ENCODE measurements at places on chromosomes 4 and X.

DNA sequence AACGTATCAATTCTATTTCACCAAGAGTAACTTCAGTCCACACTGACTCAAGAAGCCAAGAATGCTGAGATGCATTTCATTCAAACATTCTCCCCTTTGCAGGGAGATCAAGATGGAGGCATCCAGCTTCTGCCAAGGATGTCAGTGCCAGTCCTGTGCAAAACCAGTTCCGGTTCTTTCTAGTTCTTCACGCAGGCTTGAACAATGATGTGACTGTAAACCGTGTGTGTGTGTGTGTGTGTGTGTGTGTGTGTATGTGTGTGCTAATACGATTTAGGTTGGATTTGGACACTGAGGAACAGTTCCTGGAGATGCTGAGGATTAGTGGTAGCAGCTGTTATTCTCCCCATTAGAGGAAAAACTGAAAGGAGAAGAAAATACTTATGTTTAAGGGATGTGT lies at the start of gene REELD1:
REELD1 (plus strand) TSS at position 301 of the 400 bp plus-strand sequence. CDS start 2,415 bp downstream, outside the sequence.
- DNase-seq, result no peak

- DNase-seq, result no peak
Observed at GRCh38 chr4:17504081-17504480, 7.8 kb downstream of the QDPR start.

- DNase-seq, result no peak
Observed at GRCh38 chr4:158125310-158125709, 47.5 kb downstream of the GASK1B start.

DNA sequence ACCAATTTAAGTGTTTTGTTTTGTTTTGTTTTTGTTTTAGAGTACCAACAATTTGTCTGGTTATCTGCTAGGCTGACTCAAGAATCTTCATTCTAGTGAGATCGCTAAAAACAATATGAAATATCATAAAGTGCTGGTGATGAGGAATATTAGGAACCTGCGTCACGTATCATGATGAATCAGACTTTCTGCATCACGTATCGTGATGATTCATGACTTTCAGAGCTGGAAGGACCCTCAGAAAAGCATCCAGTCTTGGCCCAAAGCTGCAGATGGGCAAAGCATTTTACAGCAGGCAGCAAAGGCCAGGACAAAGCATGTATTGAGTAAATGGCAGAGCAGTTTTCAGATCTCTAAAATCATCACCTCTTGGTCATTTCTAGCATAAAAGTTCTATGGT lies 278.0 kb upstream of the BOD1L1 start:
- peak; percentile 59 for DNase-seq

DNA sequence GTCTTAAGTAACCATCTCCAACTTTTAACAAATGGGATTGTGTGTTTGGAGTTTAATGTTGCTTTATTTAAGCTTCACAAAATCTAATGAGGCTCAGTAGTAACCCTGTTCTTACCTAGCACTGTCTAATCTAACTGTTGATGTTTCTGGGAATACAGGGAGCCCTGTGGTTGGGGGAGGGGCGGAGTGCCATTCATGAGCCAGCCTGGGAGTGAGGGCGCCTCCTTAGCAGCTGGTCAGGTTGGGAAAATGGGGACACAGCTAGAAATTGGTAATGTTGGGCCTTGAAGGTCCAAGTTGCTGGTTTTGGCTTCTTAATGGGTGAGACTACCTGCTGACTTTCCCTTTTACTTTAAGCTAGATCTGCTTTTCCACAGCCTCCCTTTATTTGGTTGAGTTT lies 22.9 kb upstream of the TADA2B start:
- no peak for DNase-seq

GRCh38 chrX:38287674-38288073 lies 39.6 kb downstream of the RPGR start:
- DNase-seq, result no peak

DNA sequence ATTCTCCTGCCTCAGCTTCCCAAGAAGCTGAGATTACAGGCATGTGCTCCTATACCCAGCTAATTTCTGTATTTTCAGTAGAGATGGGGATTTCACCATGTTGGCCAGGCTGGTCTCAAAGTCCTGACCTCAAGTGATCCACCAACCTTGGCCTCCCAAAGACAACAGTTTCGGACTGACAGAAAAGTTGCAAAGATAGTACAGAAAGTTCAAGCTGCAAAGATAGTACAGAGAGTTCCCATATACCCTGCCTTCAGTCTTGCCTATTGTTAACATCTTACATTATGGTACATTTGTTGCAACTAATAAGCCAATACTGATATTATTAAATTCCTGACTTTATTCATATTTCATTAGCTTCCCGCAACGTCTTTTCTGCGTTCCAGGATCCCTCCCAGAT lies 65.8 kb downstream of the SUPT20HL2 start:
- DNase-seq, result no peak

- DNase-seq, result no peak
Observed at GRCh38 chr4:47368211-47368610, 95.3 kb downstream of the COMMD8 start.

- no peak for DNase-seq
Observed at GRCh38 chr4:150229520-150229919, 151.3 kb downstream of the DCLK2 start.

- no peak for DNase-seq
Observed at GRCh38 chr4:24544208-24544988, 40.0 kb downstream of the DHX15 start.

DNA sequence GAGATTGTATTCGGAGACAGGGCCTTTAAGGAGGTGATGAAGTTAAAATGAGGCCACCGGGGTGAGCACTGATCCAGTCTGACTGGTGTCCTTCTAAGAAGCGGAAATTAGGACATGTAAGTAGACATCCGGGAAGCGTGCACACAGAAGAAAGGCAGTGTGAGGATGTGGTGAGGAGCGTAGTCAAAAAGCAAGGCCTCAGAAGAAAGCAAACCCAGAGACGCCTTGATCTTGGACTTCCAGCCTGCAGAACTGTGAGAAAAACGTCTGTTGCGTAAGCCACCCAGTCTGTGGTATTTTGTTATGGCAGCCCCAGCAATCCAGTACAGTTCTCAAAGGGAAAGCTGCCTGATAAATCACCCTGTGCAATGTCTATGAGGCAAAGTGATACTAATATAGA lies 153.5 kb downstream of the KCNIP4 start:
- DNase-seq, result no peak

- no peak for DNase-seq
Observed at GRCh38 chr4:5168891-5169290, 117.6 kb downstream of the STK32B start.
